ENCODE measurements at places on chromosomes 7 and 10. TPM values are rescaled to one million over a fixed set of nuclear protein-coding genes. Genes with fewer than 3 reads are reported as not detected.

DNA sequence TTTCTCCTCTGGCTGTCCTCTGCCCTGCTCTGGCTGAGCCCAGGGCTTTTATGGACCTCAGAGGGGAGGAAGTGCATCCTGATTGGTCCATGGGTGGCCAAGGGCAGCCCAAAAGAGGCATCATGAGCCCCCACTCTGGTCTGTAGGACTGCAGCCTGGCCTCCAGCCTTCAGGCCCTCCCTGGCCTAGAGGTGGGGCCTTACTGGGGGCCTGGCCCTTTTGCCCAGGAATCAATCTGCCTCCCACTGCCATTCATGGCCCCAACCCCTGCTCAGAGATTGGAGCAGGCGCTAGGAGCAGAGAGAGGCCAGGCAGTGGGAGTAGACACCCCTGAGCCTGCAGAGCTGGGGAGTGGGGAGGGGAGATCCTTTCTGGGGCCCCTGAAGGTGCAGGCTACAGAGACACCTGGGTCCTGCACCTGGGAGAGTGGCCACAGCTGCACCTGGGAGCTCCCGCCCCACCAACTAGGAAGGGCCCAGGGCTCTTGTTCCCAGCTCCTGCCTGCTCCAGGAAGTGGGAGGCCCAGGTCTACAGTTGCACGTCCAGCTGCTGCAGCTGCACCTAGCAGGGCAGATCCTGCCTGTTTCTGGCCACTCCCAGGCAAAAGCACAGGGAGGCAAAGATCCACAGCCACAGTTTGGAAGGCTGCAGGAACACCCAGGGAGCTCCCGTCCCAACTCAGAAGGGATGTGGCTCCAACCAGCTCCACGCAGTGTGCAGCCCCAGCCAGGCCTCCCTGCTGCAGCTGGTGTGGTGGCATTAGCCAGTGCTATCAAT lies 6.4 kb upstream of the DYNC2I1 start:
- no peak for DNase-seq

DNA sequence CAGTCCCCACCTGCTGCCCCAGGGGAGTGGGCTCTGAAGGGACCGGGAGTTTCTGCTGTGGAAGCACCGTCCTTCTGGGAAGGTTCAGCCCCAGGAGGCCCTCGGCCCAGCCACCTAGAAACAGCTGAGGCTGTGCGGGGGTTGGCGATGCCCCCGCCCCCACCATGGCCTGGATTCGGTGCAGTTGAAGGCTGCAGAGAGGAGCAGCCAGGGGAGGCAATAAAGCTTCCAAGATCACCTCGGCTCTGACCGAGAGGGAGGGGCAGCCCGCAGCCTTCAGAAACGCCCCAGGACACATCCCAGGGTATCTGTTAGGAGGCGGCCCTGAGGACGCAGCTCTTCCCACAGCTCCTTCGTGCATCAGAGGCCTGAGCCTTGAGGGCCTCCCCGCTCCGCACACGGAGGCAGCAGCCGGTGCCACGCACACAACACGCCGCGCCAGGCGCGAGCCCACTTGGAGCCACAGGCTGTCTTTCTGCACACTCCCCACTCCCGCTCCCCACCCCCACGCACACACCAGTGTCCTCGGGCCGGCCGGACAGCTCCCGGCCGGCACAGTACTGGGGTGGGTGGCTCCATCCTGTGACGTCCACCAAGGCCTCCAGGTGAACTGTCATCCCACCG lies 1.6 kb downstream of the KNDC1 start:
- no peak for DNase-seq

Gene TUBAL3
- total RNA-seq: not detected

- DNase-seq: no peak
Observed at GRCh38 chr7:116363637-116364432, 135.7 kb upstream of the CAV2 start.

- DNase-seq: no peak
Observed at GRCh38 chr7:76193883-76194282, 7.8 kb upstream of the SRRM3 start.

Gene VAX1
- not detected for total RNA-seq

Gene HOXA7
- total RNA-seq: not detected

Gene TMEM213
- total RNA-seq: not detected

- no peak for DNase-seq
Observed at GRCh38 chr7:135362871-135363270, 129.2 kb downstream of the STRA8 start.

Measured in activated CD8-positive, alpha-beta memory T cell treated with anti-CD3 and anti-CD28 coated beads, Interleukin-2, amount 10 ng/mL, durations not matched to agents 7 days and 5 days (primary cell).